ENCODE measurements at places on chromosomes 1 and 21. TPM values are rescaled to one million over a fixed set of nuclear protein-coding genes. Genes with fewer than 3 reads are reported as not detected.
A peak's percentile ranks its signal among the peaks of the same experiment; 100 is the strongest.

The FNDC10 gene
- total RNA-seq, result 6.0 TPM

The SH2D1B gene
- total RNA-seq, result 0.17 TPM

The VANGL2 gene
- total RNA-seq, result 8.7 TPM

DNA sequence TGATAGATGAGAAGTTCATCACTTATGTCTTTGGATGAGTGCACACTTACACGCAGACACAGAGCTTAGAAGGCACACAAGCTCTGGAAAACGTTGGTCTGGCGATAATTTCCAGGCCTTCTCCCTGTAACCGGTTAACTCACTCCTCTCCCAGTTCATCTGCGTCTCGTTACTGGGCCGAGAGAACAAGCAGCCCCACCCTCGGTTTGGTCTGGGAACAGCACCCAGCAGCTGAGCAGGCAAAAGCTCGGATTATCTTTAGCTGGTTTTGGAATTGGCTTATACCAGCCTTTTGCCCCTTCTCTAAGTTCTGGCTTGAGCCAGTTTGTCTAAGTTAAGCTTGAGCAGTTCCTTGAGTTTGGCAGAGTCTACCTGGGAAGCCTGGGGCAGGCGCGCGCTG is 27.3 kb upstream of the COL6A1 start:
- H3K4me3 ChIP-seq, result no peak overlapping the region
- H3K4me1 ChIP-seq, result peaks cover 9% of the 10 kb centered on the region
- no peak for DNase-seq
- no peaks in the 10 kb centered on the region for H3K27me3 ChIP-seq
- H3K36me3 ChIP-seq, result peaks cover 4% of the 10 kb centered on the region

- H3K27ac ChIP-seq, result no peak overlapping the region
- DNase-seq, result no peak
- H3K4me1 ChIP-seq, result peaks cover 46% of the 10 kb centered on the region
- H3K4me3 ChIP-seq, result no peak overlapping the region
- H3K36me3 ChIP-seq, result no peaks in the 10 kb centered on the region
- no peaks in the 10 kb centered on the region for H3K27me3 ChIP-seq
Measured at GRCh38 chr1:204703268-204703664, 17.7 kb upstream of the LRRN2 start.

DNA sequence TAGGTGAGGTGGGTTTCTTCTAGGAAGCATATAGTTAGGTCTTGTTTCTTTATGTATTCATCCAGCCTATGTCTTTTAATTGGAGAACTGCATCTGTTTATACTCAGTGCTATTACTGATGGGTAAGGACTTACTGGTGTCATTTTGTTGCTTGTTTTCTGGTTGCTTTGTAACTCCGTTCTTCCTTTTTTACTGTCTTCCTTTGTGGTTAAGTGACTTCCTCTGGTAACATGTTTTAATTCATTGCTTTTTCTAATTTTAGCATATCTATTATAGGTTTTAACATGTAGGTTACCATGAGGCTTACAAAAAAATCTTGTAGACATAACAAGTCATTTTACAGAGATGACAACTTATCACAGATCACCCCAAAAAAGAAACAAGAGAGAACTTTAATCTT is 160.8 kb downstream of the VAV3 start:
- H3K36me3 ChIP-seq, result no peaks in the 10 kb centered on the region
- no peaks in the 10 kb centered on the region for H3K27me3 ChIP-seq

The KCNQ4 gene
- total RNA-seq, result 1.7 TPM

The PGLYRP4 gene
- total RNA-seq, result not detected

DNA sequence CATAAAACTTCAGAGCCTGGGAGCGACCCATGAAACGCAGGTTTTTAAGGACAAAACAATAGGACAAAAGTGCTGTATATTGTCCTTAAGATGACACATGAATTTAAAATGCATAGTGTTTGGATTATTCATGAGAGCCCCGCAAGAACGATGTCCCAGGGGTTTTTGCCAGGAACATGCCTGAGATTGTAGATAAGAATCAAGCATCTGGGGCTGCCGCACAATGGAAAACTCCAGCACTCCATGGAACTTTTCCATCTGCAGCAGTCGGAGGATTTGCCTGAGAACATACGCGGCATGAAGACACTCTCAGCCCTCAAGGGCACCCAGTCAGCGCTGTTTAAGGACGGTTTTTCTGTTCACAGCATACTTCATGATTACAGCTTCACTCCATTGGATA is 5.3 kb upstream of the ERG start:
- peaks cover 6% of the 10 kb centered on the region for H3K4me1 ChIP-seq
- no peak overlapping the region for H3K27ac ChIP-seq
- no peak overlapping the region for H3K4me3 ChIP-seq
- DNase-seq, result no peak
- H3K36me3 ChIP-seq, result no peaks in the 10 kb centered on the region

GRCh38 chr1:101532377-101532776 is 295.6 kb downstream of the S1PR1 start:
- no peaks in the 10 kb centered on the region for H3K36me3 ChIP-seq
- no peaks in the 10 kb centered on the region for H3K4me1 ChIP-seq
- no peak for DNase-seq
- no peaks in the 10 kb centered on the region for H3K27me3 ChIP-seq
- no peak overlapping the region for H3K27ac ChIP-seq
- no peak overlapping the region for H3K4me3 ChIP-seq

The ANKRD34A gene
- total RNA-seq, result 1.8 TPM

DNA sequence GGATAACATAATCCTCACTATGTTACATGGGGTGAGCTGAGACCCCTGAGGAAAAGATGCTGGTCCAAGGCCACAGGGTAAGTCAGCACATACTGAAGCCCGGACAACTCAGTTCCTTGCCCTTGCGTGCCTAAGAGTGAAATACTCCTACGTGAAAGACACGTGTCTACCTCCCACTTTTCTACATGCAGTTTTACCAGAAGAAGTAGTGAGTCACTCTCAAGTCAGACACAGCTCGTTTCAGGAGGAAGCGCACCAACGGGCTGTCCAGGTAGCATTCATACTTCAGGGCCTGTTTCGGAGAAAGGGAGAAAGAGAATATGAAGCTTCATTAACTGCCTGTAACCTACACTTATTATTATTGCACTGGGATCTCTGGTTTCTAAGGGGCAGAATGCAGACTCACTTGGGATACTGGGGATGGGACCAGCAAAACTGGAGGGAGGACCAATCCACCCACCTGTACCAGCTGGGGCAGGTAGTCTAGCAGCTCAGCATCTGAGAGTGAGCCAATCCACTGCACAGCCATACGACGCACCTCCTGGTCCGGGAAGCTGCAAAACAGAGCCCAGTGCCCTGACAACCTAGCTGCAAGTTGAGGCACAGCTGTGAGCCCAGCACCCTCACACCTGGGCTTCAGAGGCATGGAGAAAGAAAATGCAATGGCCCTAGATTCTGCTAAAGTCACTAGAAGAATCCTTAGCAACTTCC is 32.4 kb upstream of the PPP1R15B start:
- H3K4me3 ChIP-seq, result no peak overlapping the region
- H3K27me3 ChIP-seq, result no peaks in the 10 kb centered on the region
- H3K27ac ChIP-seq, result no peak overlapping the region
- no peak for DNase-seq

- no peak for DNase-seq
- no peaks in the 10 kb centered on the region for H3K36me3 ChIP-seq
- no peaks in the 10 kb centered on the region for H3K27me3 ChIP-seq
- H3K4me3 ChIP-seq, result no peak overlapping the region
- no peak overlapping the region for H3K27ac ChIP-seq
- peaks cover 8% of the 10 kb centered on the region for H3K4me1 ChIP-seq
Measured at GRCh38 chr1:8431019-8431418, 113.1 kb downstream of the SLC45A1 start.

The RNF186 gene
- not detected for total RNA-seq

The LCE1B gene
- not detected for total RNA-seq

DNA sequence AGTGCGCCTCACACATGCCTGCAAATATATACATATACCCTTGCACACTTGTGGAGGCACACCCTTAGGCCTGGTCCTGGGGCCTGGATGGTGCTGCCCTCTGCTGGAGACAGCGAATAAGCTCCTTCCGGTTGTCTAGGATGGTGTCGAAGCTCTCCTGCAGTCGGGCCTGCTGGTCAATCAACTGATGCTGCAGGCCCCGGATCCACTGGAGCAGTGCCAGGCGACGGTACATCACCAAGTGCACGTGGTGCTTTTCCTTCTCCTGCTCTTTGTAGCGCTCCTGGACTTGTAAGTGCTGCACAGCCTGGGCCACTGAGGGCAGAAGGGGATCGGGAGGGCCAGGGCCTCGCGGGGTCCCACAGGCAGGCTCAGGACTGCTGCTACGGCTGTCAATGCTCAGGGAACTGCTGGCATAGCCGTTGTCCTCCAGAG is 3.1 kb downstream of the C1orf216 start:
- H3K4me3 ChIP-seq, result no peak overlapping the region
- no peak overlapping the region for H3K27ac ChIP-seq
- no peaks in the 10 kb centered on the region for H3K27me3 ChIP-seq
- H3K4me1 ChIP-seq, result peaks cover 30% of the 10 kb centered on the region
- H3K36me3 ChIP-seq, result peaks cover 22% of the 10 kb centered on the region

GRCh38 chr1:197919346-197920066 is 2.3 kb downstream of the LHX9 start:
- no peak for DNase-seq
- peaks cover 48% of the 10 kb centered on the region for H3K4me1 ChIP-seq
- no peak overlapping the region for H3K4me3 ChIP-seq

DNA sequence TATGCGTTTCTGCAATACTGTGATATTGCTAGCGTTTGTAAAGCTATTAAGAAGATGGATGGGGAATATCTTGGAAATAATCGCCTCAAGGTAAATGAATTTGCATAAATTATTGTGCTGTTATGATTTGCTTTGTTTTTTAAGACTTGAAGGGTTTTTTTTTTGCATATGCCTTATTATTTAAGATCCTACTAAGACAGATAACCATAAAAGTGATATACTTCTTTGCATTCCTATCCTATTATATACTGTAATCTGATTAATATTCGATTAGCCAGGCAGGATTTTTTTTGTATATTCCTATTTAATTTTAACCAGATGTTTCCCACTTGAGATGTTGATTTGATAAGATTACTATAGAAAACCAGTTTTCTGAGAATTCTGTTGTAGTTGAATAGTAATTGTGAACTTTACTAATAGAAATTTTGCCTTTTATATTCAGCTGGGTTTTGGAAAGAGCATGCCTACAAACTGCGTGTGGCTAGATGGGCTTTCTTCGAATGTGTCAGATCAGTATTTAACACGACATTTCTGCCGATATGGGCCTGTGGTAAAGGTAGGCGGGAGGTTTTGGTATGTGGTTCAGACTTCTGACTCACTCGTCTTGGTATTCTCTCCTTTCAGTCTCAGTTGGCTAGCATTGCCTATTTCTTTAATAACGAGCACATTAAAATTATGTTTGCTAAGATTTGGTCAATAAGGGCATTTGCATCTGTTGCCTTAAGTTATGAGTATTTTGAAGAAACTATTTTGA is 56.8 kb downstream of the ZBTB17 start:
- H3K4me3 ChIP-seq, result no peak overlapping the region
- no peak overlapping the region for H3K27ac ChIP-seq
- no peak for DNase-seq
- H3K36me3 ChIP-seq, result peaks cover 38% of the 10 kb centered on the region
- no peaks in the 10 kb centered on the region for H3K27me3 ChIP-seq

DNA sequence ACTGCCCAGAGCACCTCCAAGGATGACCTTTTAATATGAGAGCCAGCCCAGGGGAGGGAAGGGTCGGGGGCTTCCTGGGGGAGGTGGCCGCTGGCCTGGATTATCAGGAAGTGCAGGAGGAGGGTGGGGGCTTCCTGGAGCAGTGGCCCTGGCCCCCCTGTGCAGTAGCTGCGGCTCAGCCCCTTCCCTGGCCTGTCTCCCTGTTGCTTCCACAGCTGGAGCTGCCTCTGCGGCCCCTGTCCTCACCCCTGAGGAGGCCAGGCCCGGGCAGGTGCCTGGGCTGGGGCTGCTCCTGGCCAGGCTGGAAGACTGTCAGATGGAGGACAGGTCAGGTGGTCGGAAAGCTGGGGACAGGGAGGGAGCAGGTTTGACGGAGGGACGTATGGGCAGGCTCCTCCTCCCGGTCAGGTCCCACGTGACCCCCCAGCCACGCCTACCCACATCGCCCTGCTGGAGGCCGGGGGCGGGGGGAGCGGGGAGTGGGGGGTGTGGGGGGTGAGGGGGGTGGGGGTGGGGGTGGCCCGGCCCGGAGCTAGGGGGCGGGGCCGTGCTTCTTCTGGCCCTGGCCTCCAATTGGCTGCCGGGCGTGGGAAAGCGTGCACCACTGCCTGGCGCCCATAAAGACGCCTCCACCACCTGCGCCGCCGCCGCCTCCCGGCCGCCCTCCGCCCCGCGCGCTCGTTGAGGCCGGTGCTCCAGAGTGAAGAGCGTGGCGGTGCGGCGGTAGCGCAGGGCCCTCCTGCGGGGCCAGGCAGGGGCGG is 10.2 kb upstream of the TNFRSF14 start:
- peak overlapping the region; percentile 73 for H3K27ac ChIP-seq
- peaks cover 88% of the 10 kb centered on the region for H3K4me1 ChIP-seq
- H3K36me3 ChIP-seq, result no peaks in the 10 kb centered on the region
- peaks cover 12% of the 10 kb centered on the region for H3K27me3 ChIP-seq

The TFF1 gene
- not detected for total RNA-seq

The HSF2BP gene
- total RNA-seq, result 1.4 TPM

DNA sequence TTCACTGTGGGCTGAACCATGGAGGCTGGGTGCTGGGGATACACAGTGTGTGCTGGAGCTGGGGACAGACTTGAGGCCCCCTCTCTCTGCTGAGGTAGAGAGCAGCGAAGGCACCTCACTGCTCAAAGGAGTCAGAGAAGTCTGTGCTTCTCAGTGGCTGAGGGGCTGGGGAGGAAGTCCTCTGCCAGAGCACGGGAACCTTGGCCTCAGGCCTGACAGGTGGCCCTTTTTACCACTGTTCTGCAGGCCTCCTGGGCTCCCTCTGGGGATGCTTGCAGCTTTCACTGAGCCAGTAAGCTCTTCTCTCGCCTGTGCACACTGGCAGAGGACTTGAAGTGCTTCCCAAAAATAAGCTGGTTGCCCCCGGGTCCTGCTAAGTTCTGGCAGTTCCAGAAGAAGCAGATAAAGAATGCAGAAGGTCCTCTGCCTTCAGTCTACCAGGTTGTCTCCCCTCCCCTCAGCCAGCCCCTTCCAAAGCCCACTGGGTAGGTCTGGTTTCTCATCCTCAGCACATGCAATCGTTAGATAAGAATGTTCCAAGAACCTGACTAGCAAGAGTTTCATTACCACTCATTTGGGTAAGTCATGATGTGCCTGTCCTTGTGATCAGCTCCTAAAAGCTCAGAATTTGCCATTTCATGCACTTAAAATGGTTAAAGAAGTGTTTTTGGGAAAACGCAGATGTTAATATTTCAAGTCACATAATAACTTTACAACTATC is 53.9 kb downstream of the TENT5C start:
- H3K36me3 ChIP-seq, result no peaks in the 10 kb centered on the region
- no peak for DNase-seq
- no peaks in the 10 kb centered on the region for H3K4me1 ChIP-seq
- H3K27ac ChIP-seq, result no peak overlapping the region

The ASCL5 gene
- 0.17 TPM for total RNA-seq

DNA sequence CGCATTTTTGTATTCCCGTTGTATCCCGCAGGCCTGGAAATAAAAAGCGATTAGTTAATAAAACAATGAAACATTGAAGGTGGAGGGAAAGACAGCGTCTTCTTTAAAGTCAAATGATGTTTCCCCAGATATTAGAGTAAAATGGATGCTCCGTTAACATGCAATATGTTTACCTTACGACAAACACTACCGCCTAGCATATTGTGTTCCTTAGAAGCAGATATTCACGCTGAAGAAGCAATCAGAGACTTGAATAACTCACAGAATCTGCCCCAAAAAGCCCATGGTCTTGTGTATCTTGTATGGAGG is 583 bp upstream of the B4GALT3 start:
- no peak for DNase-seq
- peak overlapping the region; percentile 91 for H3K4me3 ChIP-seq
- peak overlapping the region; percentile 75 for H3K27ac ChIP-seq
- H3K4me1 ChIP-seq, result peaks cover 13% of the 10 kb centered on the region

The C4BPA gene
- 0.20 TPM for total RNA-seq

- no peak overlapping the region for H3K4me3 ChIP-seq
- H3K36me3 ChIP-seq, result no peaks in the 10 kb centered on the region
- peaks cover 25% of the 10 kb centered on the region for H3K4me1 ChIP-seq
- no peak overlapping the region for H3K27ac ChIP-seq
Measured at GRCh38 chr1:226495716-226496115, 52.8 kb upstream of the STUM start.
